OCI-LY7 (cell line): ENCODE measurements at places on chromosomes 3 and 15.

- DNase-seq: no peak
Observed at GRCh38 chr3:15628967-15629366, 27.4 kb downstream of the BTD start.

DNA sequence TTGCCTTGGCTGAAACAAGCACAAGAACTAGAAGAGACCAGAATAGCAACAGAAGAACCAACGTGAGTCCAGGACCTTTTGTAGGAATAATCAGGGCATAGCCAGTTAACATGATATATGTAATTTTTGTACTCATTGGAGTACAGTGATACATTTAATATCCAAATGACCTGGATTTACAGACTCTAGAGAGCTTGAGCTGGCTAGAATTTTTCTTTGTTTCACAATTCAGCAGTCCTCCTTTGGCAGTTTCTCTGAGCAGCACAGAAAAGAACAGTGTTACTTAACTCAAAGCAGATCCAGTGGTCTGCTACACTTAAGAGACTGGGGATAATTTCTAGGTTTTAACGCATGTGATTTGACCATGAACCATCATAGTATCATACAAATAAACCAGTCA lies 245.7 kb downstream of the ADAMTSL3 start:
- no peak for DNase-seq

DNA sequence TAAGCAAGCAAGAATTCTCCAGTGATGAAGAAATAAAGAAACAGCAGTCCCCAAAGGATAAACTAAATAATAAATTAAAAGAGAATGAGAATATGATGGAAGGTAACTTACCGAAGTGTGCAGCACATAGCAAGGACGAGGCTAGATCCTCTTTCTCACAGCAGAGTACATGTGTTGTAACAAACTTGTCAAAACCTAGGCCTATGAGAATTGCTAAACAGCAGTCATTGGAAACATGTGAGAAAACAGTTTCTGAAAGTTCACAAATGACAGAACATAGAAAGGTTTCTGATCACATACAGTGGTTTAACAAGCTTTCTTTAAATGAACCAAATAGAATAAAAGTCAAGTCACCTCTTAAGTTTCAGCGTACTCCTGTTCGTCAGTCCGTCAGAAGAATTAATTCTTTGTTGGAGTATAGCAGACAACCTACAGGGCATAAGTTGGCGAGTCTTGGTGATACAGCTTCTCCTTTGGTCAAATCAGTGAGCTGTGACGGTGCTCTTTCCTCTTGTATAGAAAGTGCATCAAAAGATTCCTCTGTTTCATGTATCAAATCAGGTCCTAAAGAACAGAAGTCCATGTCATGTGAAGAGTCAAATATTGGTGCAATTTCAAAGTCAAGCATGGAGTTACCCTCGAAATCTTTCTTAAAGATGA lies 4.5 kb upstream of the SCG5 start:
- no peak for DNase-seq

DNA sequence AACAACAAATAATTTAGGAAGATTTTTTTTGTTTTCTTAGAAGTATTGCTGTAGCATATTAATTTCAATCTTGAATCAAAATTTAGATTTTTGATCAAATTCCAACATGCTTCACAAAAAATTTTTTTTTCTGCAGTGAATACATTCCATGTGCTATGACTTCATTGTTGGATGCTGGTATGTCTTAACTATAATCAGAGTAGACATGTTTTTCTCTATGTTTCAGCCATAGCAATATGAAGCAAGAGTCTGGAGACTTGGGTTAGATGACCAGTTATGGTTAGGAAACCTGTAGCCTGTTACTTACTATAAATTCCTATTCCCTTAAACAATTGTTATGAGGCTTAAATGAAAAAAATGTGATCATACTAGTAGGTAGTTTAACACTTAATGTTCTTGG lies 176.1 kb upstream of the CHL1 start:
- no peak for DNase-seq

DNA sequence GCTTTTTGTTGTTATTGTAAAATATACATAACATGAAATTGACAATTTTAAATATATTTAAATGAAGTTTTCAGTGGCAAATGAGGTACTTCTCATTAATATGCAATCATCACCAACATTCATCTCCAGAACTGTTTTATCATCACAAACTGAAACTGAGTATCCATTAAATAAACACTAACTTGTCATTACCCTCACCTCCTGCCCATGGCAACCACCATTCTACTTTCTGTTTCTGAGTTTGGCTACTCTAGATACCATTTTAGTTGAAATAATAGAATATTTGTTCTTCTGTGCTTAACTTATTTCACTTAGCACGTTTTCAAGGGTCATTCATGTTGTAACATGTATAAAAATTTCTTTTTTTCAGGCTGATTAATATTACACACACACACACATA lies 834.3 kb downstream of the PLOD2 start:
- DNase-seq: no peak

DNA sequence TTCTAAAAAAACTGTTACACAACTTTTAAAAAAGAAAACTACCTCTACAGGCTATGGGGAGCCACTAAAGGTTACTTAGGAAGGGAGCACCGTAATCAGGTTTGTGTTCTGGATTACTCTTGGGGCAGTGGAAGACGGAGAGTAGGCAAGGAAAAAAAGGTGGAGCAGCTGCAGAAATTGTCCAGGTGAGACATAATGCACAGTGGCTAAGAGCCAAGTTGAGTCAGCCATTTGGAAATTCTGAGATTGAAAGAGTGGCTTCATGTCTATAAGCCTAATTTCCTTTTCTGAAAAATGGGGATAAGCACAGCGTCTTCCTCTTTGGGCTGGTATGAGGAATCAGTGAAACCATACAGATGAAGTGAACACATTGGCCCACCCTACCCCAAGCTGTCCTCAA lies 195.2 kb downstream of the CADPS start:
- no peak for DNase-seq

- DNase-seq: no peak
Observed at GRCh38 chr3:133821767-133822638, 16.4 kb downstream of the SRPRB start.

DNA sequence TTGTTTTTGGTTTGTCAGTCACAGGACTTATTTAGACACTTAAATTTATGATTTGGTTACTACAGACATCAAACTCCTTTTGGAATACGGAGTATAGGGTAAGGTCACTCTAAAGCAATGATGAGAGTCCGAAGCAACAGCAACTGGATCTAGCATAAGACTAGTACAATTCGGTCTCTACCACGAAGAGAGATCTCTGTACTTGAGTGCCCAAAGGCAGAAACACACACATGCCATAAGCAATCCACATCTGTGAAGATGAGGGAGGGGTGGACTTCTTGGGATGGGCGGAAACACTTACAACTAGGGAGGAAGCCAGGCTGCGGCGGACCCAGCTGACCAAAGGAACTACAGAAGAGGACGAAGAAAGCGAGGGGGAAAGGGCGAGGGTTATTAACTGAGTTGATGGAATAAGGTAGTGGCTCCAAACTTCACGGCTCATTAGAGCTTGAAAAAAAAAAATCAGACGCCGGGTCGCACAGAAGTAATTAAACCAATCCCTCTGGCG lies 595 bp downstream of the DPH6 start:
- DNase-seq: peak; percentile 50

GRCh38 chr15:36784717-36785116 lies 205.3 kb downstream of the CDIN1 start:
- DNase-seq: no peak

GRCh38 chr15:59372352-59373211 lies at the start of gene MYO1E:
Gene MYO1E, minus strand, starts transcription at chr15:59372871. Its CDS starts 371 bp downstream, at chr15:59372500.
- peak; percentile 40 for DNase-seq

DNA sequence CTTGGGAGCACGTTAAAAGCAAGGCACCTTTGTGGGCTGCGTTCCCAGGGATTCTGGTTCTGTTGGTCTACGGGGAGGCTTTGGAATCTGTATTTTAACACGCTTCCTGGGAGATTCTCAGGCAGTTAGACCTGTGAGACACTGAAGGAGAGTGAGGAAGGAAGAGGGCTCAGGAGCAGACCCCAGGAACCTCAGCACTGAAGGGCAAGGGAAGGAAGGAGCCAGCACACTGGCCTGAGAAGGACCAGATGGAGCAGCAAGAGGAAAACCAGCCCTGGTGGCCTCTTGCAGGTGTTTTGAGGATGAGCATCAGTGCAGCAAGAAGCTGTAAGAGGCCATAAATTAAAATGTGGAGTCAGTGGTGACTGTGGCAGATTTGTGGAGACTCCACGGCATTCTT lies 146.7 kb downstream of the RPLP1 start:
- DNase-seq: no peak

GRCh38 chr3:194139071-194139813 lies 3.3 kb downstream of the HES1 start:
- peak; percentile 34 for DNase-seq

DNA sequence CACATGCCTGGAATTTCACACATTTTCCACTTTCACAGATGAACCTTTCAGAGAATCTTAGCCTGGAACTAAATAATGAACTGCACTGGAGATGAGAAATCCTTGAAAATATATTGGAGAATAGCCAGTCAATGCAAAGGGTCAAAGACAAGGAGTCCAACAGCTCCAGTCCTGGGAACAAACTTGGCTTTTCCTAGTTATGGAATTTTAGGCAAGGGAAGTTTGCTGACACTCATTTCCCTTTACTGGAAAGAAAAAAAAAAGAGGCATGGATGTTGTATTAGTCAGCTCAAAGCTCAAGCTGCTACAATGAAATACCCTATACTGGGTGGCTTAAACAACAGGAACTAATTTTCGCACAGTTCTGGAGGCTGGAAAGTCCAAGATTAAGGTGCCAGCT lies 690.8 kb upstream of the ARPP21 start:
- DNase-seq: no peak

- DNase-seq: no peak
Observed at GRCh38 chr3:120355486-120355885, 6.3 kb upstream of the LRRC58 start.

DNA sequence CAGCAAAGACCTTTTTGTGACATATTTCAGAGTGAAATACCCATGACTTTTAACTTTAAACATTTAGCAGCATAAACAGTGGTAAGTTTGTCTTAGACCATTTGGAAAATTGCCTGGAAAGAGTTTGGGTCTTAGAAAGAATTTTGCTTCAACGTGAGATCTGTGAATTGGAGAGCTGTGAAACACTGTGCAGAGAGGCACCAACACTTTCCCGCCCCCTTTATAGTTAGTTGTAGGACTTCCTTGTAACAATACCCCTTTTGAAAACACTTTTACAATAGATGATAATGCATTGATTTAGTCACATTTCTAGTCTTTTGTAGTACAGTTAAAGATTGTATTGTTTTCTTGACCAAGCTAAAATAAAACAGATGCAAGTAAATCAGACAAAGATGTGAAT lies 43.5 kb upstream of the MBNL1 start:
- DNase-seq: no peak

DNA sequence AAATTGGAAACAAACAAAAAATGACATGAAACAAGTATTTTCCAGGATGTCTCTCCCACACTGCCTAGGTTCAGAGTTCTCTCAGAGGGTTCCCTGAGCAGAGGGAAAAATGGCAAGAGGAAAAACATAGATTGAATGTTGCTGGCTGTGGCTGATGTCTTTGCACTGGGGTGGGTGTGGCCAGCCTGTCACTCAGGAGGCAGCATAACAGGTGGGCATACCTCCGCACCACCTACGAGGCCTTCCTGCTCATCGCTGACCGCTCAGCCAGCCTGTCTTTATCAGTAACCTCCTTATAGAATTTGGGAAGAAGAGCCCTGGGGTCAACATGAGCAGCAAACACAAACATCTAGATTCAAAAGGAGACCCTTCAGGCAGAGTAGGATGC lies 216.6 kb upstream of the UMPS start:
- DNase-seq: no peak

DNA sequence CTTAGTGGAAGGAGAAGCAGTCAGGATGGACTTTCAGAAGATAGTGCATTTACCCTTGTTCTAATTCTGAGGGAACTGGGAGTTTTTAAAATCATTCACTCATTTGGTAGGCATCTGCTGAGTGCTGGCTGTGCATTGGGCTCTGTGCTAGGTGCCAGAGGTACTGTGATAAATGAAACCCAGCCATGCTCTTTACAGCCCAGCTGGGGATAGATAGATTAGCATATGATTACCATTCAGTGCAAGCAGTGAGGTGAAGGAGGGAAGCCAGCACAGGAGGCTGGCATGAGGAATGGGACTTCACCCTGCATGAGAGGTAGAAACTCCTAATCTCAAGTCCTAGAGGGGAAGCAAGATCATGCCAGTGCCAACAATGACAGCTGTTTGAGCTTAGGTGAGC lies 361.9 kb upstream of the TRIM42 start:
- DNase-seq: no peak

DNA sequence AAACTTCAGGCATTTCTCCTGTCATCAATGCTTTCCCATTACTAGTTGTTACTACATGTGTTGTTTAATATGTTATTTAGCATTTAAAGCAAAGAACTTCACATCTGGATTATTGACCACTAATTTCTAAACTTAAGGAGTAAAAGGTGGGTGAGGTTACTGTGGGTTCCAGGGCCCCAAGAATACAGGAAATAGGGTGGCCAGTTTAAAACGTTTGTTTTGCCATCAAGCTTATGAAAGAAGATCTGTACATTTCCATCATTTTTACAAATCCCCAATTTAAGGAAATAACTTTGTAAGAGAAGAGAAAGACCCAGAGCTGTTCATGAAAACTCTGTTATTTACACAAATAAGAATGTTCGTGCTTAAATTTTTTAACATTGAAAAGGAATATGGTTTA lies 54.5 kb upstream of the ACKR4 start:
- no peak for DNase-seq

- DNase-seq: no peak
Observed at GRCh38 chr3:124032311-124032880, 40.5 kb upstream of the ROPN1 start.

DNA sequence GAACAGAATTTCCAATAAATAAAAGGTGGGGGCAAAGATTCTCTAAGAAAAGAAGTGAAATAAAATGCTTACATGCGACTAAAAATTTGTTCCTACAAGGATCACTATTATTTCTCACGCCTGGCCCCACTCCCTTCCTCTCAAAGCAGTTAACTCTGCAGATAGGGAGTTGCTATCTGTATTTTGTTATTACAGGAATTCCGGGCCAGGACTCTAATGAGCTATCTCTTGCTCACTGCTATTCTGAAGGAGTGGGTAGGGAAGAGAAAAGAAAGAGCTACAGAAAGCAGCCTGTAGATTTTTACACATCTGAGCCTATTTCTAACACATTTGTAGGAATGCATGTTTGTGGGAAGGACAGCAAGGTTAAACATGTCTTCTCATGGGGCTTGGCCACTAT lies 140.4 kb downstream of the PCCB start:
- DNase-seq: no peak

GRCh38 chr3:134798681-134799311 lies 3.7 kb downstream of the EPHB1 start:
- DNase-seq: no peak

DNA sequence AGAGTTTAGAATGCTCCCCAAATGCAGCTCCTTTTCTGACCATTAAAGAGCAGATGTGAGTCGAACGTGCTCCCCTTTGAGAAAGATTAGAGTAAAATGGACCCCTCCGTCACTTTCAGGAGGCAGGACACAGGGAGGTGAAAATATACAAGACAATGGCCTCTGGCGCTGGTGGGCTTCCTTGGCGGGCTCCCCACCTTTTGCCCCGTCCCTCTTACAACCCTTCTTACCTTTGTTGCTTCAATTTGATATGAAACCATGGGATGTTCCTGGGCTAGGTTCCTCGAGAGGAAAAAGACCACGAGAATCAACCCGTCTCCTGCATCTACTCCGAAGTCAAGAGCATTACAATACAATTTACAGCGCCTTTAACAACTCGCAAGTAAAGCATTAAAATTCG lies 214.2 kb downstream of the MEIS2 start:
- DNase-seq: no peak

- DNase-seq: no peak
Observed at GRCh38 chr15:35505809-35506208, 40.2 kb downstream of the DPH6 start.
